GM19239 (cell line): ENCODE measurements at places on chromosomes 7 and 10.

DNA sequence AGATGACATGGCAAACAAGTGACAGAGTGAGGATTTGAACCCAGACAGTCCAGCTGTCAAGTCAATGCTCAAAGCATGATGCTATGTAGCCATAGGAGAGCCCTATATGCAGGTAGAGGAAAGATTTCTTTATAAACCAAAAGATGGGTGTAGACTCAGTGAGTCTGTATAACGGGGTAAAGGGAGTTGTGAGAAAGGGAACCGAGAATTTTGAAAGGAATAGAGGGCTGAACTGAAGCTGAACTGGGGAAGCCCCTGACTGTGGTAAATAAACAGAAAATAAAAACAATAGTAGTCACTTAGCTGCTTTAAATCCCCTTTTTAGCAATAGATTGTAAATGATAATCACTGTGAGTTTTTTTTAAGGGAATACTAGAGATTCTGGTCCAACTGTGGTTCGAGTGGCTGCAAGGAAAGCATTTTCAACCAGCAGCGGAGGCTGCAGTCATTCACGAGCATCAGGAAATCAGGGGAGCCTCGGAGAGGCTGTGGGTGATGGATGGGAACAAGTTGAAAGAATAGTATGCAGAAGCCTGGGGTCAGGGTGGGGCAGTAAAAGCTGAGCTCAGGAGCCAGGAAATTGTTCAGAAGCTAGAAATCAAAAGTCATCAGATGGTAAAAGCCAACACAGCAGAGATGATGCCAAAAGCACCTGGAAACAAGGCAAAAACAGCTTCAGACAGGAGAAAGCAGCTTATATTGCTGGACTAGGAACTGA, 393.5 kb downstream of the GFRA1 start:
- DNase-seq, result no peak

DNA sequence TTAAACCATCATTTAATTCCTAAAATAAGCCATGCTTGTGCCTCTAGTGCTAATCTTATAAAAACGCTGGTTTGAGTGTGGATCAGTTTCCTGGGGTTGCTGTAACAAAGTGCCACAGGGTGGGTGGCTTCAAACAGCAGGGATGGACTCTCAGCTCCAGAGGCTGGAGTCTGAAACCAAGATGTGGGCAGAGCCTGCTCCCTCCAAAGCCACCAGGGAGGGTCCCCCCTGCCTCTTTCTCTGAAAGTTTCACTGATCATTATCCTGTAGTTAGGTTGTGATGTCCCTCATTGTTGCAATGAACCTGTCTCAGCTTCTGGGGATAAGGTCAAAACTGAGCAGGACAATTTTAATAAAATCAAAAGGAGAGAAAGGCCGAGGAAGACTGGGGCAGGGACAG, 251.9 kb upstream of the TCERG1L start:
- DNase-seq, result no peak

DNA sequence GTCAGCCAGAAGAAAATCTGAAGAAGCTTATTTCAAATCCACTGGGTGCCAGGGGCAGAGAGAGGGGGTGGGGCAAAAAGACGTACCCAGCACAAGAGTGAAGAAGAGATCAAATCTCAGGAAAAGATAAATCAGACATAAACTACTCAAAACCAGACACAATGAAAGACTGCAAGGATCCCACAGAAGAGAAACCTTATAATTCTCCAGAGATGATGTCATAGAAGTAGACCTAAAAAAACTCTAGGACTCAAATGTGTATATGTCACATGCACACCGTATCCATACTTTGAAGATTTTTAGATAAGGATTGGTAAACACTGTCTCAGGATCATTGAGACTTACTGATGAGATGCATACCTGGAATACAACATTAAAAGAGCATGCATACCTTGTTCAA, 98.5 kb upstream of the PIK3CG start:
- DNase-seq, result no peak

DNA sequence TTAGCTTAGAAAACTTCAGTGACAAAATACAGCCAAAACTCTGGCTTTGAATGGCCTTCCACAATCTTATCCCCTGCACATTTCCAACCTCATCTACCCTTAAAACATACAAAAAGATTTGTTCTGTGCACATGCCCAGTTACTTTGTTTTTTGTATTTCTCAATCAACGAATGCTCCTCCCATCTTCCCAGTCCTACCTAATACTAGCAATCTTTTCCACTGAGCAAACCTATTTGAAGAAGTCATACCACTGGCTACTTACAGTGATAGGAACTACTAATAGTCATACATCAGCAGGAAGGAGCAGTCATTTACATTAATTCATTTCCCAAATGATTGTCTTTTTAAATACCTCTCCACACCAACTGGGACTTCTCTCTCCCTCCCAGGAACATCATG, 2.5 kb downstream of the USP54 start:
- no peak for DNase-seq

DNA sequence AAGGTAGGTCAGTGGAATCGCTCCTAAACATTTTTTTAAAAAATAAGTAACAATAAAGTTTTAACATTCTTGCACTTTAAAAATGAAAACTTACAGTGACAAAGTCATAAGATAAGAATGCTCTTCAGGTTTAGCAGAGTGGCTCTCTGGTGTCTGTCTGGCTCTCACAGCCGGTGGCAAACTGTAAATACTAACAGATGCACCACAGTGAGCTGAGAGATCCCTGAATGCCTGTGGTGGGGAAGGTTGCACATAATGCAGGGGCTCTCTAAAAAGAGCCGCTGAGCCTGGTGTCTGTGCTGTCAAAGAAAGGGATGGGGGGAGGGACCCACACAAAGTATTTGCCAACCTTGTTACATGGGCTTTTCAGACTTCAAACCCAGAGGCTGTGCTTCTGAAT, 498.3 kb downstream of the CCSER2 start:
- no peak for DNase-seq
